ENCODE measurements at places on chromosomes 7 and 10.

- no peak for DNase-seq
These were observed 29.4 kb upstream of the CLDN3 start for GRCh38 chr7:73799282-73800141.

DNA sequence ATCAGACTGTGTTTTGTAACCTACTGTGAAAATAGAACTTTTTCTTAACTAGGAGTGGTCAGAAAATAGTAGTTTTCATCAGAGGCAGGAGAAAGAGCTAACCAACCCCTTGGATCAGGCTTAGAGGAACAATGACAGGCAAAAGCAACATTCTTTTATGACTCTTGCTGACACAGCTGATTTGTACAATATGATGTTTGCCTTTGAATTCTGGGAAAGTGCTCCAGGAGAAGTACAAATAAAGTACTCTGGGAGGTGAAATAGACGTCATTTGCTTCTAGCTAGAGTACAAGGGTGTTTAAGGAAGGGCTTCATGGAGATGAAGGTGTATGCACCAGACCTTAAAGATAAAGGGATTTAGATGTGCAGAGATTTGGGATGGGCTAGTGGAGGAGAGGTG, 75.1 kb upstream of the KIAA1217 start:
- DNase-seq, result no peak

GRCh38 chr10:88161070-88161469, 297.6 kb downstream of the PTEN start:
- DNase-seq, result no peak

GRCh38 chr10:126278851-126279250, 109.4 kb downstream of the ADAM12 start:
- no peak for DNase-seq

DNA sequence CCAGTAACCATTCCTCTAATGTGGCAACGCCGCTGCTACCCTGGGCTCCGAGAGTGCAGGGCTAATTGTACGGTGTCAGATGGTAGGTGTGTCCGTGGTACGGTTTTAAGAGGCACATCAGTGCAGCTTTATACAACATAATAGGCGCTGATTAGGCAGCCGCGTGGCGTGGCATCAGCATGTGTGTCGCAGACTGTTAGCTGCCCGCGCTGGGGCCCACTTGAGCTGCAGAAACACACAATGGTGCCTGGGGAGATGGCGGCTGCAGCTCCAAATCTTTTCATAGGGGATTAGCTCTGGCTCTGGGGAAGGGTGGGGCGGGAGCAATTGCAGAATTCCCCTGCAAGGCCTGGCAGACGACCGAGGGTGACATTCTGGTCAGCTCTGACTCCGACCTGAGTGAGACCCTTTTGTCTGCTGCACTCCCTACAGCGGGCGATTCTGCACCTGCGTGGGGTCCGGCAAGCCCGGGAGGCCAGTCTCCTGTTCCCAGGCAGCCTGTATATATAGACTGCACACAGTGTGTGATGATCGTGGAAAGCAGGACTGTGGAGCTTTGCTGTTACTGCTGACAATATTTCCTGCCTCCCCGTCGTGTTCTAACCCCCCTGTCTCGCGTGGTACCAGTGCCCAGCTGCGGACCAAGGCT, 722.7 kb upstream of the CELF2 start:
- no peak for DNase-seq

DNA sequence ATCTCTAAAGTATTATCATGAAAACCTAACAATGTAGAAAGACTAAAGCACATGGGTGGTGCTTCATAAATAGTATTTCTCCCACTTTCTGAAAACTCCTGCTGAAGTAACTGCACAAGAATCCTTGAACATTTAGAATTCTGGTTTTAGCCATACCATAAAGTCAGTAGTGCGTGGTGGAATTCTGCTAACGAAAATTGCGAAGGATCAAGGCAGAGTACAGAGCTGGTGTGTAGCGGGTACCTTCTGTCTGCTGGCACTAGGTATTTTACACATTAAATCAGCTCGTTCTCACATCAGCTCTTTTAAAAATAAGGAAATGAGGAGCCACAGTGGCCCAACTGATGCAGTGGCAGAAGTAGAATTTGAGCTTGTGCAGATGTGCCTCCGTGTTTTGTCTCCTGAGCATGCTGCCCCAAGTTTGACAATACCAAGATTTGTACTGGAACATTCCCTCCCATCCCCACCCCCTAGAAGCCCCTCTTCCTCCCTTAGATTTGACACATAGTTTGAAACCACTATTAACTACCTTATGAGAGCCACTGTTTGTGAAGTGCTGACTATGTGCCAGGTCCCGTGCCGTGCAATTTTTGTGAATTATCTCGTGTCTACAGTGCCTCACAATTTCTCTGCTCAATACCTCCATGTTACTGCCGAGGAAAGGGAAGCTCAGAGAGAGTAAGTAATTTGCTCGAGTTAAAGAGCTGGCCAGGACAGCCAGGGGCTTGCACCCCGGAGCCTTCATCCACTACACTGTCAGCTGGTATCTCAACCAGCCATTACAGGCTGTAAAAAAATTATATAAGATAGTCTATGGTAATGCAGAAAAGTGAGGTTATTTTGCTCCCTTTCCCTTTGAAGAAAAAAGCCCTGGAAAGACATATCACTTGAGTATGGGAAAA, 66.9 kb downstream of the EGFR start:
- no peak for DNase-seq

- DNase-seq, result peak; percentile 14
These were observed 15.3 kb downstream of the ECHDC3 start for GRCh38 chr10:11757454-11757820.

GRCh38 chr10:112952282-112953173, 2.5 kb downstream of the TCF7L2 start:
- no peak for DNase-seq

DNA sequence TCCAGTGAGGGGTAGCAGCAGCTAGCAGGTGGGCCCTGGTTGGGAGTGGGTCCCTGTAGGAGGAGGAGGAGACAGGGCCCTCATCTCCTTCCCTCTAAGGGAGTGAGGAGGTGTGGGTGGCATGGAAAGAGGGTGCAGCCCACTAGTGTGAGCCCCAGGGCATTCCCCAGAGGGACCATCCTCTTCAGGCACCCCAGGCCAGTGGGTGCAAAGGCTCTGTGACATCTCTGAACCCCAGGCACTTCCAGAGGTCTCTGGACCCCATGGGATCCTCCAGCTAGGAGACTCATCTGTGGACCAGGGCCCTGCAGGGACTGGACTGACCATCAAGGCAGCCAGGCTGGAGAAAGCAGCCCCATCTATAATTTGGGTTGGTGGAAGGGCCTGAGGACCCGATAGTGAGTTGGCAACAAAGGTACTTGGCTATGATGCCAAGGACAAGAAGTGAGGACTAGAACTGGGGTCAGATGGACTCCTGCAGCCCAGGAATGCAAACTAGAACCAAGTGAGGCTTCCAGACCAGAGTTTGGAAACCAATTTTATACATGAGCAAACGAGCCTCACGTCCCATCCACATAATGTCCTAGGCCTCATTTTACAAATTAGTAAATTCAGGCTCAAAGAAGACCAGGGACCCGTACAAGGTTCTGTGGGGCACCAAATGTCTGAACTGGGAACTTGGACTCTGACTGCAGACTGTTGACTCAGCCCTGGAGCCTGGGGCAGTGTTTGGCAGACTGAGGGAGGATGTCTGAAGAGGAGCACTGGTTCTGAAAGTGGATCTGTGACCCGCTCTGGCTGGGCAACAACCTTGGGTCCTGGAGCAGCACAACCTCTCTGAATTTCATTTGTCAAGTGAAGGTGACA, 1.4 kb upstream of the VSTM4 start:
- DNase-seq, result no peak

- DNase-seq, result no peak
These were observed 274.0 kb downstream of the ELFN1 start for GRCh38 chr7:1943933-1944618.

DNA sequence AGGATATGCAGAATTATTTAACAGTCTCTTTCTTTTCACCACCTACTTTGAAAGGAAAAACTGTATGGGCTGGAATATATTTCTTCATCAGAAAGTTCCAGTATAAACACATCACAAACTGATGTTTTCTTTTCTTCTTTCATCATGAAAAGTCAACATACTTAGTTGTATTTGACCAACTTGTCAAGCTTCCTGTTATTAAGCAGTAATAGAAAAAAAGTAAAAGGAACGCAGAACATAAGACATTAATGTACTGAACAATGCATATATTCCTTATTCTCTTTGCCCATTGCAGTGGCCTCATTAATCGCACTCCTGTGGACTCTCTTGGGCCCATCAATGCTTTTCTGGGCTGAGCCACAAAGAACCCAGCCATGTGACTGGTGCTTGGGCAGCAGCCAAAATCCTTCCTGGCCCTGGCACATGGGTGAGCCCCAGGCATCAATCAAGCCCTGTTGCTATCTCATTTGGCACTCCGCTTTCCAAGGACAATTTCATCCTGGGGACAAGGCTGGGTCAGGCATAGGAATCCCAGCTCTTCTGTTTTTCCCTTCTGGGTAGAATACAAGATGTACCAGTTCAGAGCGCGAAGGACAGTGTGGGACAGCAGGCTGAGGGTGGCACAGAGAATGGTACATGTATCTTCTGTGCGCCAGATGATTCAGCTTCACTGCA, 42.3 kb downstream of the RHOBTB1 start:
- DNase-seq, result no peak

DNA sequence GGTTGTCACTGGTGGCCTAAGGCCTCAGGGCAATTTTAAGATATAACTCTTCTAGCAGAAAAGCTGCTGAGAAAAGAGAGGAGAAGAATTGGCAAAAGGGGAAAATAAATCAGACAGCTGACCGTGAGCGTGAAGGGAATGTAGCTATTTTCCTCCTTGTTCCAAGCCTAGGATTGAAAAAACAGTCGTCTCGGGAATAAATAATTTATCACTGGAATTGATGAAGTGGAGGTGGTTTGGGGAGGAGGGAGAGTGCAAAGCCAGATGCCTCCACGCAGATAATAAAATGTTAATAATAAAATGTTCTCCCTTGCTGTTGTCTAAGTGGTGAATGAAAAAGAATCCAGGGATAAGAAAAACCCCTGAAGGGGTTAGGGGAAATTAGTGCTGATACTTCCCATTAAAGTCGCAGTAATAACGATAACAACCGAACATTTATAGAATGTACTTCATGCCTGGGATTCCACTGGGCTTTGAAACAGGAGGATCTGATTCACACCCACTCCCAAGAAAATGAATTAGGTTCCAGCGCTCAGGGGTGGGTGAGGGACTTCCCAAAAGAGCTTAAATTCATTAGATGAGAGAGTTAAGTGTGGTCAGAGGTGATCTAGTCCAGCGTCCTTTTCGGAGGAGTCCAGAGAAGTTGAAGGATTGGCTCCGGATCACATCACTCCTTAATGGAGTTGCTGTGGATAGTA, 27.3 kb downstream of the BAMBI start:
- DNase-seq, result no peak

DNA sequence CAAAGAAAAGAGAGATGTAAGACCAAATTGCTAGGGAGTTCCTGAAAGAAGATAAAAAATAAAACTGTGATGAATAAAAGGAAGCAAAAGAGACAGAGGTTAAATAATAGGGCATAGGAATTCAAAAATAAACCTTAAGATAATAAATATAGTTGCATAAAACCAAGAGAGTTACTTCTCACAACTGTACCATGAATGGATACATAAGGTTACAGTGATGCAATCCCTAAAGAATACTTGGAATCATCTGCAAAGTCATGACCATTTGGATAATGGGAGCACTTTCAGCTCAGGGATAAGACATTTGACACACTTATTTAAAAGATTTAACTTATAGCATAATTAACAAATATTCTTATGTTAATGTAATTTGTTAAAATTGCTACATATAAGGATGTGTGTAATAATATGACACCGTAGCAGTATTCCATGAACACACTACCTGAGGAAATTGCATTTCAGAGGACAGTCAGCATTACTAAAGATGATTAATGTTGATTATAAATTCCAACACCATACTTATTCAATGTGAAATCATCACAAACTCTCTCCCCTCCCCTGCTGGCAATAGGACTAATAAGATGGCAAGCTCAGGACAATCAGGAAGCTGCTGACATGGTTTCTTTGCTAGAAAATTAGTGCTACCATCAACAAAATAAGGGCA, 202.1 kb upstream of the AKR1E2 start:
- no peak for DNase-seq

DNA sequence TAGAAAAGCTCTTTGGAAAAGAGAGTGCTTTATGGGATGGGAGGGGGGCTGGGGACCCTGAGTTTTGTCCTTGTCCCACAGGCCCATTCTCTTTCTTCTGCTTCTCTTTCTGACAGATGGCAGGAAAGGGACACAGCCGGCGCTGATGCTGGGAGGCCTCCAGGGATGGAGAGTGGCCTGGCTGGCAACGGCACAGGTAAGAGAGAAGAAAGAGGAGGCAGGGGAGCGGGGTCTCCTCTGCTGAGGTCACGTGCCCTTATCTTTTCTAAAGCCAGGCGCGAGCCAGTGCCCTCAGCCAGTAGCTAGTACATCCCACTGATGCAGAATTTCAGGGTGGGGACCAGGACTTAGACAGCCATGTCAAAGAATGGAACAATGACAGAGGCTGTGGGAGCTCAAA, 9.2 kb downstream of the ZNF775 start:
- DNase-seq, result no peak
